ENCODE measurements at places on chromosomes 7 and 10.

GRCh38 chr7:140881507-140882228, 43.1 kb downstream of the BRAF start:
- no peak for DNase-seq

DNA sequence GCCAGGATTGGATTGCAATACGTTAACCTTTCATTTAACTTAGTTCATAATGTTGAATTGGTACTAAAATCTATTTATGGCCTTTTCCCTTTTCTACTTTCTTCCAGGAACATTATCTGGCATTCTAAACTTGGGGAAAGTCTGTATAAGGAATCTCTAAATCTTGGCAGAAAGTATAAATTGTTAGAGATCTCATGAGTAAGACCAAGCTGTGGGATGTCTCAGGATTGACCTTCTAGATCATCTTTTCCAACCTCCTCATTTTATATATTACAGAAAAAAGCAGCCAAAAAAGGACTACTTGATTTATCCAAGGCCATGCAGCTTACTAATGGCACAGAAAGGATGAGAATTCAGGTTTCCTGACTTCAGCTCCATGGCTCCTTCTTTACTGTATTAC, 598.3 kb downstream of the INHBA start:
- DNase-seq, result no peak

GRCh38 chr10:61061923-61062504, 118.0 kb upstream of the RHOBTB1 start:
- no peak for DNase-seq

DNA sequence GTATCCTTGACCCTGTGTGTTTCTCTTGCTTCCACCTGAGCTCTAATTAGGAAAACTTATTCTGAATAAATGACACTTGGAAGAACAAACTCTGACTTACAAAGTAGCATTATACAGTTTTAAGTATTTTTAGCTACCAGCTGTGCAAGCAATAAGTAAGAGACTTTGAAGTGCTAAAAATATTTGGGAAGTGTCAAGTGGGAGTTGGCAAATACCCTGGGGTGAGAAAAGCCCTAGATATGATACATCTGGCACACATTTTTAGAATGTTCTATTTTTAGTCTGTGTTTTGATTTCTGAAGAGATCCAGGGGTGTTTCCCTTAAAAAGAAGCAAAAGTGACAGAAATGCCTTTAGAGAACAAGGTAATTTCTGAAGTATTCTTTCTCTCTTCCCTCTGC, 132.7 kb upstream of the TEX47 start:
- DNase-seq, result no peak

- DNase-seq, result no peak
These were observed 381.8 kb upstream of the SORCS1 start for GRCh38 chr10:107546284-107546683.

Data from mesothelial cell of epicardium (in vitro differentiated cells).